ENCODE measurements at places on chromosomes 1 and 21. TPM values are rescaled to one million over a fixed set of nuclear protein-coding genes. Genes with fewer than 3 reads are reported as not detected.

The RAB4A gene
- 30.7 TPM for total RNA-seq

The ITGB2 gene
- total RNA-seq: 265 TPM

The ST6GALNAC5 gene
- total RNA-seq: not detected

The PPFIA4 gene
- total RNA-seq: 35.1 TPM

The SEMA4A gene
- total RNA-seq: 12.1 TPM

The TMEM61 gene
- total RNA-seq: not detected

The SLC26A9 gene
- not detected for total RNA-seq

The ABCB10 gene
- total RNA-seq: 49.7 TPM

The NUP210L gene
- total RNA-seq: not detected

The TSPEAR gene
- not detected for total RNA-seq

The CELA3B gene
- not detected for total RNA-seq

The PIGR gene
- total RNA-seq: 0.07 TPM

The SPATA21 gene
- total RNA-seq: not detected

The CELA2A gene
- total RNA-seq: not detected

The BCL2L15 gene
- 0.40 TPM for total RNA-seq

The ZDHHC18 gene
- 77.3 TPM for total RNA-seq
